Activated naive CD4-positive, alpha-beta T cell treated with anti-CD3 and anti-CD28 coated beads, Interleukin-2, amount 50 U/mL, for 72 hours (primary cell): ENCODE measurements at places on chromosomes 5 and 9. TPM values are rescaled to one million over a fixed set of nuclear protein-coding genes. Genes with fewer than 3 reads are reported as not detected.

DNA sequence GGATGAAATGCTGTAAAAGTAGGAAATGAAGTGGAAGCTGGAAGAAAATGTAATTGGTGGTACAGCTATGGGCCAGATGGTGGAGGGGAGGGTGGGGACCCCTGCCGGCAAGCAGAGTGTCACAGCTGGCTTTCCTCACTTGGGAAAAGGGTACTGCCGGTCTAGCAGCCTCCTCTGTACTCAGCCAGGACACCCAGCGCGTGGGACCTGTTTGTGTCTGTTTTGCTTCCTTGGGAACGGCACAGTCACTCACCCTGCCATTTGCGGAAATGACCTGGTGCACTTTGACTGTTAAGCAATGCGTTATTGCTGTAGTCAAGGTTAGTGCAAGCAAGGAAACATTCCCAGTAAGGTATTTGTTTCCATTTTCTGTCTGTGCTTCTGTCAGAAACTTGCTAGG lies 10.1 kb downstream of the TMEM252 start:
- no peak for DNase-seq

DNA sequence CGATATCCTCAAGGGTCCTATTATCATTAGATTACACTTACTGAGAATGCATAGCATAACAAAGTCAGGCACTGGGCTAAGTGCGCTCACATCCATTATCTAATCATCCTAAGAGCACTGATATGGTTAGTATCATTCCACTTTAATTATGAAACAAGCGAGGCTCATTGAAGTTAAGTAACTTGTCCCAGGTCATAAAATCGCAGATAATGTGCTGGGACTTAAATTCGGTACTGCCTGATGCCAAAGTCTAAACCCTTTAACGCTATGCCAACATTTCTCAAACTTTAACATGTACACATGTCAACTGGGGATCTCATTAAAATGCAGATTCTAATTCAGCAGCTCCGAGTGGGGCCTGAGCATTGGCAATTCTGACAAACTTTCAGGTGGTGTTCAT lies 204.7 kb downstream of the PTTG1 start:
- no peak for DNase-seq

DNA sequence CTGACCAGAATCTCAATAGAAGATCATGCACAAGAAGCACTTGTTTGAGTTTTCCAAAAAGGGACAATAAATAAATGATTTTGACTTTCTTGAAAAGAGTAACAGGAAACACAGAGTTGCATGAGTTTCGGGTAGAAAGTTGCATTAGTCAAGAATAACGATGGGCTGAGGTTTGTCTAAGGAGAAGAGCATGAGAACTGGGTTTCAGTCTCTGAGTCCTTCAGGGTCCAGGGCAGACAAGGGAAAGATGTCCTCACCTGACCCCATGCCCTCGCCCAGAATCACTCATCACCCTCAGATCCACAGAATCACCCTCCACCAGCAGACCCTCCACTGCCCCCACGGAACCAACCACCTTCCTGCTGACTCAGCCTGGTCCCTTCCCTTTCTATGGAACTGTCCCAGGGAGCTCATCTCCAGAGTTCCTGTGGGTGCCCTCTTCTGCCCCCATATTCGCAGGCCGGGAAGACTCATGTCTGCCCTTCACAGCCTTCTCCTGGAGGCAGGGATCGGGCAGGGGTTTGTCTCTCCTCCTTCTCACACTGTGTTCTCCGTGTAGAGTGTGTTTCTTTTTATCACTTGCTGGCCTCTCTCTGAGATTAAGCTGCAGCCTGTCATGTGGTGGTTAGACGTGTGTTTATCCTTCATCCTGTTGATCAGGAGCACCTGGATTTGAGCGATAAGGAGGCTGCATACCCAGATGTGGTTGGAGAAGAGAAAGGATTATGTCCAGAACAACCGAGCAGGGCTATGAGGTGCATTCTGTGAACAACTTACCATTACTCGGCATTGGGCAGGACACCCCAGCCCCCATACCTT lies 442.6 kb downstream of the MAT2B start:
- DNase-seq = no peak

GRCh38 chr5:31574772-31575171 lies 42.7 kb downstream of the C5orf22 start:
- DNase-seq = no peak

- no peak for DNase-seq
Observed at GRCh38 chr5:138282920-138283742, 8.7 kb upstream of the GFRA3 start.

DNA sequence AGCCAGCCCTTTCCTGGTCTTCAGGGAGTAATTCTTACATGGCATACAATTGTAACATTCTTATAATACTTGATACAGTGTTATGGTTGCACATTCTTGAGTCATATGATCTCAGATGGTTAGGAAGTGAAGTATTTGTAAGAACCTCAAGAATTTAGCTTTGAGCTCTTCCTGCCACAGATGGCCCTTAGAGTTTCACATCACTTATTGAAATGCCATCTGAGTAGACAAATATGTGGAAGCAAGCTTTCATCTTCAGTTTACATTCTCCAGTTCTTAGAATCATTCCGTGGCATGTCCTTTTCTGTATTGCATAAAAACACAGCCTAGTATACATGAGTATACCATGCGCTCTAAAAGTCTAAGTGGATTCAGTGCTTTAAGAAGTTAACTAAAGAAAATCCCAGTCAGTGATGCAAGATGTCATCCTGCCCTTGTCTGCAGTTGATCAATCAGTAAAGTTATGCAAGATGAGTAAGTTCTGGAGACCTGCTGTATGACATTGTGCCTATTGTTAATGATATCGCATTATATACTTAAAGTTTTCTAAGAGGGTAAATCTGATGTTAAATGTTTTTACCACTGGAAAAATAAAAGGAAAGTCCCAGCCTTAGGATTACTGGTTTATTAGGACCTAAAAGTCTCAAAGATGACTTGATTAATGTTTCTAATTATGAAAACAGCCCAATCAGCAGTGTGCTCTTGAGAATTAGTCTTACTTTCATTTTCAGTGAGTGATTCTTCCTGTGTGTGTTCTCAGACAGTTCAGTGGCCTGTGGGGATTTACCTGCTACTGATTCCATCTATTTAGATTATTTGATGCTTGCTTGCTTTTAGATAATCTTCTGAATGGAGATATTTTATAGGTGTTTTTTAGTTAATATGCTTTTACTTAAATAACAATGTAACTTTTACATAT lies 29.4 kb downstream of the RHOBTB3 start:
- no peak for DNase-seq

DNA sequence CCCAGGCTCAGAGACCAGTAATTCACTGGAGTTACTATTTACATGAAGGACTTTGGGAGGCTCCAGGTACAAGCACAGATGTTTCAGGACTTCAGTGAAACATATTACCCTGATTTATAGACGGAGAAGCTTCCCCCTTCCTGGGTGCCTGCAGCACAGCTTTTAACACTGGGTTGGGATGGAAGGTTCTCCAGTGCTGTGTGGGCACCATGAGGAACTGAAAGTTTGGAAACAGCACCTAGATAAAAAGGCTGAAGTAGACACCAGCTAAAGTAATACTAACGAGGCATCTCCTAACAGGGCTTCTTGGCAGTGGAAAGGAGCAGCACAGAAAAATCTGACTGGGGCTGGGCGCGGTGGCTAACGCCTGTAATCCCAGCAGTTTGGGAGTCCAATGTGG lies 70.7 kb downstream of the GCNT1 start:
- no peak for DNase-seq

GRCh38 chr5:32639943-32640342 lies 54.6 kb downstream of the SUB1 start:
- no peak for DNase-seq

DNA sequence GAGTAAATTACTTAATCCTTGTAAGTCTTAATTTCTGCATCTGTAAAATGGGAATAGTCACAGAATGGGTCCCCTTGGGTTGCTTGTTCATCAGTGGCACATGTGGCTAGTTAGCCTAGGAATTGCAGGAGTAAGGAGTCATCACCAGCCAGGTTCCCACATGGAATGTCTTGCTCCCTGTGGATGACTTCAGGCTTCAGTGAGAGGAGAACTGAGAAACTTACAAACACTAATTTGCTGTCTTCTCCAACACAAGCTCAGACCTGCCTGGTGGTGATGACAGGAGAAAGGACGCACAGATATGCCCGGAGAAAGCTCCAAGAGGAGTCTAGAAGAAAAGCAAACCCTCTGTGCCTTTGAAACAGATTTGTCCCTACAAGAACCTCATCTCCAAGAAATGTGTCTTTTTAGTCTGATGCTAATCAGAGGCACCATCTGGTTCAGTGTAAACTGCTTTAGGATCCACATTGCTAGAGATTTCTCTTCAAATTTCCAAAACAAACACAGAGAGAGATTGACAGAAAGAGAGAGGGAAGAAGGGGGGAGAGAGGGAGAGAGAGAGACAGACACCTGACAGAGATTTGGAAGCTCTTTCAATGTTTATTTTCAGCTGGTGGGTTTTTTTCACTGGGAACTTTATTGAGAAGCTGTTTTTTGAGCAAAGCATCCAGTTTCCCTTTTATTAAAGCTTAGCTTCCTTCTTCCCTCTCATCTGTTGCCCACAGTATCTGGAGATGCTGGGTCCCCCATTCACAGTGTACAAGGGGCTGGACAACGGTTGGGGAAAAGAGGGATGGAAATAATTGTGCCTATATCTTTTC lies 128.3 kb downstream of the DOCK2 start:
- DNase-seq = no peak

GRCh38 chr5:176658817-176659511 lies 11.7 kb downstream of the TSPAN17 start:
- no peak for DNase-seq

DNA sequence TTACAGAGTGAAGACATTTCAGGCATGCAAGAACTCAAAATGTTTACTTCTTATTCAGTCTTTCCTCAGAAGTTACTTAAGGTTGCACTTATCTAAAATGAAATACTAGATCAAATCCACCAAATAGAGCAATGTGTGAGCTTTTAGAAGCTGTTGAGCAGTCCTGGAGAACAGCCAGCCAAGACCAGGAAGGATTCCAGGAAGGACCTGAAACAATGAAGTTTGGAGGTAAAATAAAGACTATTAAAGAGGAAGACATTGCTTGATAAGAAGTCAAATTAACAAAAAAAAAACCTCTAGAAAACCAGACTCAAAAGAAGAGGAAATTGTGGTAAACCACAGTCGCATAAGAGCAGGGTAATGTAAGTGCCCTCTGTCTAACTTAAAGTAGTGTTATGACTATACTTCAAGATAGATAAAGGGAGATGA lies 156.2 kb upstream of the S1PR3 start:
- DNase-seq = no peak

DNA sequence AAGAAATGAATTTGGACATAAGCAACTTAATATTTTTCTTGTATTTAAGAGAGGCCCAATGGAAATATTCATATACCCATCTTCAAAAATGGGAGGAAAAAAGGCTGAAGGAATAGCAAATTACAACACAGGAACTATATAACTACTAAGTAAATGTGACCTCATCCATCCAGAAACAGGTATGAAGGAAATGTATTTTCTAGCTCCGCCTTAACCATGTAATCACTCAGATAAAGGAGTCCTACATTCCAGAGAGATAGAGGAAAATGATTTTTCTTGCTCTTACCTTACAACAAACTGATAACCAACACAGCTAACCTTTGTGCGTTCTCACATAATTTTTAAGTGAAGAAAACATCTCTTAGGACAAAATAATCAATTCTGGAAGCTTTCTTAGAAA lies 96.5 kb downstream of the NR6A1 start:
- no peak for DNase-seq

The CCDC192 gene
- total RNA-seq = not detected

The FRRS1L gene
- not detected for total RNA-seq

The MEGF10 gene
- 0.07 TPM for total RNA-seq

The FBN2 gene
- not detected for total RNA-seq

The SOX30 gene
- total RNA-seq = 0.14 TPM

The ZFP2 gene
- total RNA-seq = 0.56 TPM

The C5orf52 gene
- not detected for total RNA-seq

The GNA14 gene
- total RNA-seq = 0.25 TPM

The TRPM6 gene
- not detected for total RNA-seq

The UNC13B gene
- total RNA-seq = 5.0 TPM

The SPARC gene
- 0.18 TPM for total RNA-seq

The POU5F2 gene
- 1.2 TPM for total RNA-seq

The GKAP1 gene
- 4.3 TPM for total RNA-seq
